Activated T-cell treated with anti-CD3 and anti-CD28 coated beads, Interleukin-2, amount 50 U/mL, for 24 hours (primary cell): ENCODE measurements at places on chromosomes 5 and 9.

DNA sequence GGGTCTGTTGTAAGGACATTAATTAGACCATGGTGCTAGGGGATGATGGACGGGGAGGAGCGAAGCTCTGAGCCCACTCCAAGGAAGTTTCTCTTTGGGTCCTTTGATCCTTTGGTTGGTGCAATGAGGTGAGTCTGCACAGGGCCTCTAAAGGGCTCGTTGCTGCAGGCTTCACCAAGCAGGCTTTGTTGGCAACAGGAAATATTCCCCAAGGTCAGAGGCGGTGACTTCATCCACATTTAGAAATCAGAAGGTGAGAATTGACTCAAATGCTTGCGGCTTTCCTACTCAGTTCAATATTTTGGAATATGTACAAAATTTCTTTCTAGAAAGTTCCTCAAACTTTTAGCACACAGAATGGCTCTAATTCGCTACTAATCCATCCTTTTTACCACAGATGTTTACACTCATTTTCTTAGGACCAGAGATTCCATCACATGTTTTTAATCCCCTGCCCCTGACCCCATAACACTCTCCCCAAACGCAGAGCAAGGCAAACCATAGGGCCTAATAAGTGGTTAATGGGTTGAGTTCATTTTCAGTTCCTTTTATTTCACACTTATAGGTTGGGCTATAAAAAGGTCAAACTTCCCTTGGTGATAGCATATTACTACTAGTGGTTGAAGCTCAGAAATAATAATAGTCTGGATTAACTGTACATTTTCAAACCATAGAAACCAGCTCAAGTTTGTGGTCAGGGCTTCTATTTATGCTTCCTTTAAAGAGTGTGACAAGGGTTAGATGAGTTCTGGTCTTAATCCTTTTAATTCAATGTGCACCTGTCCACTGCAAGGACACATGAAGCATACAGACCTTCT, 37.3 kb upstream of the TMEM252 start:
- DNase-seq: no peak

DNA sequence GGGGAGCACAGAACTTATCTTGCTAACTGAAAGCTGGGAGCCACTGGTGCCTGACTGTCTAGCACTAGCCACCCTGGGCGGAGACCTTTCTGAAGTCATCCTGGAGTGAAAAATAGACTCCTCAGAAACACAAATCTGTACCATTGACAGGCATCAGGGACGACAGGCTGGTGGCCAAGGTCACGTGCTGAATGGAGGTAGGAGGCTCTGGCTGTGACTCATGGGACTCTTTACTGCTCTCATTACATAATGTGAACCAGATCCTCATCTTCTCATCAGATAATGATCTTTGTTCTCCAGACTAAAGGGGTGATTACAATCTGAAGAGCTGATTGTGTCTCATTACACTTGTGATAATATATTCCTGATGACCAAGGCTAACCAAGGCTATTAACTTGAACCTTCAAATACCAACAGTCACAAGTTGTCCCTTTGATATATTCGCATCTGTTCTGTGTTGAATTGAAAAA, 91.8 kb downstream of the SEMA5A start:
- DNase-seq: no peak

GRCh38 chr5:104080646-104081175, 518.1 kb upstream of the NUDT12 start:
- DNase-seq: no peak

DNA sequence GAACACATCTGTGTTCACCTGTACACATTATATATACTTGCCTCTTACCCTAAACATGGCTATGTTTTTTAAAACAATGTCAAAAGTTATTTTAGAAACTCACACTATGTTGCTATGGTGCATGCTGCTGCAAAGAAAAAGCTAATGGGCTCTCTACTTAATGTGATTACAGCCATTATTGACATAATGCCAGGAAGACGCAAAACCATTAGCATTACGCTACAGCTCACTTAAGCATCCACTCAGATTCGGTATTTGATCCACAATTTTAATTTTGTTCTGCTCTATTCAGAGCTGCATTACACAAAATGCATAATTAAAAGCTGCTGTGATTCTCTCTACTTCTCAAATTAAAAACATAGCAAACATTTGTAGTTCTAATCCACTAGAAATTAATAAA, 395.2 kb downstream of the BNC2 start:
- no peak for DNase-seq

- no peak for DNase-seq
Measured at GRCh38 chr5:5235685-5236084, 95.6 kb downstream of the ADAMTS16 start.

GRCh38 chr5:53008751-53009150, 19.6 kb downstream of the ITGA2 start:
- peak; percentile 47 for DNase-seq

GRCh38 chr9:106324053-106324585, 538.8 kb upstream of the ZNF462 start:
- no peak for DNase-seq

DNA sequence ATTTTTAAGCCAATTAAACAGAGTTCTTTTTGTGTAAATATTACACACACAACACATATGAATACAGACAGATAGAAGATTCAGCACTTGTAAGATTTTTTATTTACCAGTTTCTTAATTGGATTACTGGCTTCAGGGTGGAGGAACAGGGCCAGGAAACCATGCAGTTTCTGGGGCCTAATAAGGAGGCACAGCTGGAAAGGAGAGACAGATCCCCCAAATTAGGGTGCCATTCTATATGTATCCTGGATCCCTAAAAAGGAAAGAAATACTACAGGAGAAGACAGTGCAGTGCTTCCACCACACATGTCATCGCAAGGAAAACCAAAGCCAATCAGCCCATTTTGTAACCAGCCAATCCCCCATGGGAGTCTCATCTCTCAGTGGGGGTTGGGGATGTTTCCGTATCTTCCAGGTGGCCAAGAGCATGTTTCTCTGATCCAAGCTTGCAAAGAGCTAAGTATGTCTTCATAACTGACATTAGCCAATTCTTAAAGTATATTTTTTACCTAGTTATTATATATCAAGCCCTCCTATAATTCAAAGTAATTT, 15.8 kb upstream of the ABO start:
- DNase-seq: no peak

DNA sequence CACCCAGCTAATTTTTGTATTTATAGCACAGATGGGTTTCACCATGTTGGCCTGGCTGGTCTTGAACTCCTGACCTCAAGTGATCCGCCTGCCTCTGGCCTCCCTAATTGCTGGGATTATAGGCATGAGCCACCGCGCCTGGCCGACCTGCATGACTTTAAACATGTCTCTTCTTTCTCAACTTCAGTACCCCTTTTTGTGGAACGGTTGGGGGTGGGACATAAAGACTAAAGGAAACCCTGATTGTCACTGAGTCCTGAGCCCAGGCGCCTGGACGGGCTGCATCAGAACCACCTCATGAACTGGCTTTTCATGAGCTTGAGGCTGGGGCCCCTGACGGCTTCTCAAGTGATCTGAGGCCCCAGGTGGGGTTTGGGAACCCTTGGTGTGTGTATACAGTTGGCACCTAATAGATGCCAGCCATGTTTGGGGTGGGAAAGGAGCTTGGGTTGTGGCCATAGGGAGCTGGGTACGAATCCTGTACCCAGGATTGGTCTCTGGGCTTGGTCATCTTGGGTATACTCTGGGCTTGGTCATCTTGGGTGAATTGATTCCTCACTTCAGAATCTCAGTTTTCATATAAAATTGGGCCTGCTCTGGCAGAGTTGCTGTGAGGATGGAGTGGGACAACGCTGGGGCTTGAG, 2.2 kb downstream of the GRK6 start:
- peak; percentile 41 for DNase-seq

GRCh38 chr5:167708449-167708848, 583.0 kb upstream of the WWC1 start:
- DNase-seq: no peak

DNA sequence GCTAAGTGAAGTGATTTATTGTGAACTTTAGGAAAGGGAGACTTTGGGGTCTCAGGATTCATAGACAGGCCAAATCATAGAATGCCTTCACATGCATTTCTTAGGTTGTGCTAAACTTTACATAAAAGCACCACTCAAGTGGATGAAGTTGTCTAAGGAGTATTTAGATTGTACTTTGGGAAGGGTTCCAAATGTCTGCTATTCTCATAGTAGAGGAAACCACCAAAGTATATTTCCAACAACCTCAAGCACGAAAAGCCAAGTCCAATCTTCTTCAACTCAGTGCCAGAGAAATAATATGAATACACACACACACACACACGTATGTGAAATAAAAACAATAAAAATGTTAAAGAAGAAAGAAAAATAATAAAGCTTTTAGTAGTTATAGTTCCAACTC, 41.8 kb downstream of the ENC1 start:
- no peak for DNase-seq

DNA sequence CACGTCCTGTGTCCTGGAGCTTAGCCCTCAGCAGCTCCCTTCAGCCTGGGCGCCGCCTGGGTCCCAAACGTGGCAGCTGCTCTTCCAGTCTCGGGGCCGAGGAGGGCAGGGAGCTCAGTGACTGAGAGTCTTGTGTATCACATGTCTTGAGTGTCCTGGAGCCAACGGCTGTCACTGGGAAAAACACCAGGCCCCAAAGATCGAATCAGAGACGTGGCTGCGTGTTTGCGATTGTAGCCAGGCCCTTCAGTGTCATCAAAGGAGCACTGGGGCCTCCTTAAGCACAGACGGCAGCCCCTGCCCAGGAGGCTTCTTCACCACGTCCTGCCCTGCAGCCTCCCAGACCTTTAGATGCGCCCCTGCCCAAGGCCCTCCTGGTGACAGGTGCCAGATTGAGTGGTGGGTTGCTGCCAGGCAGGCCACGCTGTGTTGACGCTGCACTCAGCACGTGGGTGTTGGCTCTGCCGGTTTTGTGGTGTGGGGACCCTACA, 5.7 kb upstream of the EXOC3 start:
- DNase-seq: no peak

- peak; percentile 7 for DNase-seq
Measured at GRCh38 chr5:180815293-180815917, 12.8 kb upstream of the MGAT1 start.

DNA sequence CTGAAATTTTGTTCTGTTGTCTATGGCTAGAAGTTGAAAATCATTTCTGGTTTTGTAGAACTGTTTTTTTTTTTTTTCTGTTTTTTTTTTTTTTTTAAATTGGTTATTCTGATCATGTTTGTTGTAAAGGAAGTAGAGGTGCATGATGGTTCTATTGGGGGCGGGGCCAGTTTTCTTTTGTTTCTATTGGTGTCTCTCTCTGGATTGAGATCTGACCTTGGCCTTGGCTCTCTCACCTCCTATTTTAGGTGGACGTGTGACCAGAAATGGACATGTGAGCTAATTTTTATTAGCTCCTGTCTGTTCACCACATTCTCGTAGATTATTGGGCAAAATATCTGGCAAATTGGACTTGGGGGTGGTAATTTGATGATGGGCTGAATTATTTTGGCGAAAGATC, 3.2 kb downstream of the ZNF618 start:
- no peak for DNase-seq

GRCh38 chr9:77614645-77615044, 33.5 kb downstream of the GNA14 start:
- DNase-seq: no peak

- DNase-seq: no peak
Measured at GRCh38 chr5:127011961-127012644, 18.3 kb downstream of the MARCHF3 start.

DNA sequence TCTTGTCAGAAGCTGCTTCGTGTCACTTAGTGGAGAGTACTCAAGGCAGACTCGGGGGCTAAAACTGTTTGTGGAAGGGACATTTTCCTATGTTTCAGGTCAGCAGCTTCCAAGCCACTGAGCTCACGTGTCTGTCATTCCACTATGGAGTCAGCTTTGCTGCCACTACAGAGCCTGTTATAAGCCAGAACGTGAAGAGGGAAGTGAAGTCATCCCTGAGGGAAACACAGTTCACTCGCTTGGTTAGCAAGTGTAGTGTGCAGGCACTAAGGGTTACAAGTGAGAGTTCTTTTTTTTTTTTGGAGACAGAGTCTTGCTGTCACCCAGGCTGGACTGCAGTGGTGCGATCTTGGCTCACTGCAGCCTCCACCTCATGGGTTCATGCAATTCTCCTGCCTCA, 24.5 kb upstream of the LTC4S start:
- no peak for DNase-seq

DNA sequence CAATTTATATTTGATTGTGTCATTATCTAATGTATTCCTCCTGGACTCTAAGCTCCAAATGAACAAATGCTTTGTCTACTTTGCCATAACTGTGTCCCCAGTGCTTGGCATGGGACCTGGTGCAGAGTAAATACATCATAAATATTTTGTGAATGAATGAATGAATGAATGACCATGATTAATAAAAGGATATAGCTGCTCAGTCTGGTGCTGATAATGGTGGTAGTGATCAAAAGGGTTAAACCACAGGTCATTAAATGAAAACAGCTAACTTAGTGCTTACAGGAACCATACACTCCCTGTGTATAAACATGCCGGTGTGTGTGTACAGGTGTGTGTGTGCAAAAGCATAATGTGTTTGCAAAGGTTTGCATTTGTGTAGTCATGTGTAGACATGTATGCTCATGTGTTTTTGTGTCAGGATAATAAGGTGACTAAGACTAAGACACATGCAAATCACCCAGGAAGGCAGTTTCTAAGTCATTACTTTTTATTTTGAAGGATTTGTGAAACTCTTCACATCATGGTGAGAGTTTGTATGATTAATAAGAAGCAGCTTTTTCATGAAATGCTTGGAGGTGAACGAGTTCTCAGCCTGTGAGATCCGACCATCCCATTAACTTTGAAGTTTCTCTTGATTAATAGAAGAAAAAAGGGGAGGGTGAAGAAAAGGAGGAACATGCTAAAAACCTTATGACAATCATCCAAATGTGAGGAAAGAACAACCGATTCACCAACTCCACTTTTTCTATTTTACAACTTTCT, 24.6 kb downstream of the SPARC start:
- DNase-seq: no peak

DNA sequence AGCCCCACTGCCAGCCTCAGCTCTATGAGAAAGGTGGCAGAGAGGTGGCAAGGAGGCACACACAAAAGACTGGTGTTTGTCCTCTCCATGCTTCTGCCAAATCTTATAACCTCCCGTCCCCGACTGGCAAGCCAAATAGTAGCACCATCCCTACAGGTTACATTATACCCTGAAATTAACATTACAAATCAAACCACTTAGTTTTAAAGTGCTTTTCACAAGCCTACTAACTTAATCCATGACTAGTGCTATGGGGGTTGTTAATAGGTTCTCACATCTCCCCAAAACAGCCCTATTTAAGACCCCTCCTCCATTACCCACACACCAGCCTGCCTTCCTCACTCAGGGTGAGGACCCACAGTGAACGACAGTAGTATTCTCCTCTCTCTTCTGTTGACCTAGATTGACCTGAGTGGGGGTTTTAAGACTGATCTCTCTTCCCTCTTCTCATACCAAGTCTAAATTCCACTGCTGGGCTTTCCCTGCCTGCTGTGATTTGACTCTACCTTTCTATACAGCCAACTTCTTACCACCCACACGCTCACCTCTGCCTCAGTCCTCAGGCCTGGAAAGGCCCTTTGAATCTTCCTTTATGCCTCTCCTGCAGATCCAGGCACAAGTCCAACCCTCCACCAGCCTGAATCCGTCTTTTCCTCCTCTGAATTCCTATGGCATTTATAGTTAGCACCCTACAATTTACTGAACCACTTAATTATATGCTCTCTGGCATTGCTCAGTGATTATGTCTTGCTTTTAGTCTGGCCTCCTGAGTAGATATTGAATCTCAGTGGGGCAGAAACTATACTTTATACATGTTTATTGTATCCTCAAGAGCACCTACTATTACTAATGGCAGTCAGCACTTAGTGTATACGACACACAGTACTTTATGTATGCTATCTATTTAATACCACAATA, 116.1 kb downstream of the TMEM174 start:
- no peak for DNase-seq
